ENCODE measurements at places on chromosomes 5 and 9.

- DNase-seq: no peak
Observed at GRCh38 chr5:88401686-88402085, 133.0 kb upstream of the TMEM161B start.

GRCh38 chr5:125049721-125050702 is 303.6 kb upstream of the ZNF608 start:
- no peak for DNase-seq

DNA sequence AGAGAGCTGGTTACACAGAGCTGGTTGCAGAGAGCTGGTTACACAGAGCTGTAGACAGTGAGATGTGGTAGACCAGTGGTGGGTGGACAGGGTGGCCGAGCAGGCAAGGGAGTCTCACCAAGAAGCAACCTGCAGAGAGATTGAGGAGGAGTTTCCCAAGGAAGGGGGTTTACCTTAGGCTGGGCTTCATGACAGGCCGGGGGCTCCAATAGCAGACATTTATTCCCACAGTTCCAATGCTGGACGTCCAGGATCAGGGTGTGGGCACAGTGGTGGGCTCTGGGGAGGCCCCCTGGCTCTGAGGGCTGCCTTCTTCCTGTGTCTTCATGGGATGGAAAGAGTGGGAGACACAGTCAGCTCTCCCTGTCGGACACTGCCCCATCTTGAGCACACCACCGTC is 386.9 kb upstream of the IRX4 start:
- DNase-seq: no peak

DNA sequence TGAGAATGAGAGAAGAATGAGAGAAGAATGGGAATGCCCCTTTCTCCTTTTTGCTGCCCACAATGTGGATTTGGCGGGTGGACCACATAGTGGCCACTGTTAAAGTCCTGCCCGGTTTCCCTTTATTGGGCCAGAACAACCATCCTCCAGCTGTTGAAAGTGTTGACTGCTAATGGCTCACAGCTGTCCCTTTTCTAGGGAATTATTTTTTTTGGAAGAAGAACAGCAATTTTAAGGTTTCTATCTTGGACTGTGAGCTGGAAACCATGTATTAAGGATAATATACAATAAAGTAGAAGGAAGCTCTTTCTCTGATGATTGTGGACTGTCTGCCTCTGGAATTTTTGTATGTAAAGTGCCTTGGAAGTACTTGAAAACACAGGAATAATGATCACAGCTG is 185.9 kb downstream of the DMRT2 start:
- DNase-seq: no peak

GRCh38 chr9:131773911-131774379 is 34.1 kb upstream of the RAPGEF1 start:
- DNase-seq: peak; percentile 11

DNA sequence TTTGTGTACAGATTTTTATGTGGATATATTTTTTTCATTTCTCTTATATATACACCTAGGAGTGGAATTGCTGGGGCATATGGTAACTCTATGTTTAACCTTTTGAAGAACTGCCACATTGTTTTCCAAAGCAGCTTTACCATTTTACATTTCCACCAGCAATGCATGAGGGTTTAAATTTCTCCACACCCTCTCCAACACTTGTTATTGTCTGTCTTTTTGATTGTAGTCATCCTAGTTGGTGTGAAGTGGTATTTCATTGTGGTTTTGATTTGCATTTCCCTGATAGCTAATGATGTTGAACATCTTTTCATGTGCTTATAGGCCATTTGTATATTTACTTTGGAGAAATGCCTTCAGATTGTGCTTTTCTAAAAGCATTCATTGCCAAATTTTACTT is 39.1 kb downstream of the YTHDC2 start:
- DNase-seq: no peak

DNA sequence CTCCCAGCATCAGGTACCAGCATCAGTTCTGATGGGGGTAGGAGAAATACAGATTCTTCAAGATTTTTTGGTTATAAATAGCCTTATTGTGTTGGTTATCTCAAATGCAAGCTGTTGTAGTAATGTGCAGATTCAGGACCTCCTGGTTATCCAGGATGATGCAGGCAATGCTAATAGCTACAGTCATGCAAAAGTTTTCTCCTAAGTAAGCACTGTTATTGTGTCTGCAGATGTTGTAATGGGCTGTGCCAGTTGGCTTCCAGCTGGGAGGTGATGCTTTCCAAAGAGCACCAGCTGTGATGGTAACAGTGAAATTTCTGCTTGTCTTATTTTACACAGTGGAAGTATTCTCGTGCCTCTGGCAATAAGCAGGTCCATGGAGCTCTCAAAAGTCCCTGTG is 719.2 kb upstream of the CTNND2 start:
- DNase-seq: no peak

GRCh38 chr5:28648108-28648507 is 1609.7 kb upstream of the CDH9 start:
- no peak for DNase-seq

- no peak for DNase-seq
Observed at GRCh38 chr9:4306066-4306776, 6.4 kb upstream of the GLIS3 start.

GRCh38 chr9:115495052-115495635 is 377.2 kb upstream of the TNC start:
- no peak for DNase-seq

- DNase-seq: no peak
Observed at GRCh38 chr5:140106101-140106500, 7.8 kb upstream of the PURA start.

- DNase-seq: no peak
Observed at GRCh38 chr5:35218981-35219380, 11.3 kb downstream of the PRLR start.

DNA sequence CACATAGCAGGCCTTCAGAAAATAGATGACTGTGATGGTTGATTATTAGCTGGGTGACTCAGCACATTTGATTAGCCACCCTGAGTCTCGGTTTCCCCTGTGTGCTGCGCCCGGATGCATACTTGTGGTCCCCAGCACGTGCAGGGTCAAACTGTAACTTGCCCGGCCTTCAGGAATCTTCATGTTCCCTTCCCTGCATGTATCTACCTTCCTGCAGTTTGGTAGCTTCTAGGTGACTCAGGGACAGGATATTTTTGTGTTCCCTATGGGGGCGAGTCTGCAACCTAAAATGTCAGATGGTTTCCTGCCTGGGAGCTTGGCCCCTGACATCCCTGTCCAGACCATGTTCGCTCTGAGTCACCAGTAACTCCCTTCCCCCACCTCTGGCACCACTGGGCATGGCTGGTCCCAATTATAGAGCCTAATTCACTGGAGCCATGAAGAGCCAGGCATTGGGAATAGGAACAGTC is 13.2 kb downstream of the PTGS1 start:
- DNase-seq: no peak

DNA sequence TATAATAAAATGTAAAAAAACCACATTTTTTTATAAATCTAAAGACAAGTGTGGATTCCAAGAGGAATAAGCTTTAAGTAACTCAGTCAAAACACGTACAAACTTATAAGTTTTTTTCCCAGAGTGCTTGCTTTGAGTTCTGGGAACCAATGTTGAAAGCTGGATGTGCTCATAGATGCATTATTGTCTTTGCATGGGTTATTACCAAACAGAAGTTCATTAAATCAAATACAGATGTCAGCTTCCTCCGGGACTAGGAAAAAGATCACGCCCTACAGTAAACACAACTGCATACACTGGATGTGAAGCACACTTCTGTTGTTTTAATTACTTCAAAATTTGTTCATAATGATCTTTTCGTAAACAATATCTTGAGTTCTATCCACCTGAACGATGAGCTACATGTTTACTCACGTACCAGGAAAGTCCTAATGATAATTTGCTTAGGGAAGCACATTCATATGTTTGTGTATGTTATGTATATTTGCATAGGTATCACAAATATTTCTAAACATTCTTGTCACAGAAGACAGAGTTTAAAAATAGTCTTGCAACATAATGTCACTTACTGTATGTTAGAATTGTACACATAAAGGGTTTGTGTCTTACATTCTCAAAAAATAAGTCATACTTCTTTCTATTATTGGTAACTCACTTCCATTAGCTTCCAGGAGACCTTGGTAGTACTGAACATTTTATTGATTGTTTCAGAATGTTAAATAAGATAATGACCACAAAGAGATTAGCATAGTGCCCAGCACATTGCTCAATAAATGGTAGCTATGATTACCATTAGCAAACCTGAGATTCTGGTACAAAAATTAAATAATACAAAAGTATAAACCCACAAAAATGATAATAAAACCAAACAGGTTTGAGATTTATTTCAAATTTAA is 427.4 kb downstream of the CETN3 start:
- DNase-seq: no peak

DNA sequence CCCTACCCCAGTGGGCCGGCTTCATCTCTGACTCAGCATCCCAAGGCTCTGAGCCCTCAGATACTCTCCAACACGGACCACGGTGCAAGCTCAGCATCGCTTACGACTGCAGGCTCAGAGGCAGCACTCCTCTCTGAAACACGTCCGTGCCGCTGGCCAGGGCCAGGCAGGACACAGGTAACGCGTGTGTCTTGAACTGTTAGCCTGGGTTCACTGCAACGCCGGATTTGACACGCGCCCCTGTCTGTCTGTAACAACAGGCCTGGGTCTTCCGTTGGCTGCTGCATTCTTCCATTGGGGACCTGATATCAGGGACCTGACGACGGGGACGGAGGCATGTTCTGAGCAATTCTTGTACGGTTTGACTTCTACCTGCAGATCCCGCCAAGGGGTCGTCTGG is 6.4 kb downstream of the SLC6A3 start:
- DNase-seq: no peak

DNA sequence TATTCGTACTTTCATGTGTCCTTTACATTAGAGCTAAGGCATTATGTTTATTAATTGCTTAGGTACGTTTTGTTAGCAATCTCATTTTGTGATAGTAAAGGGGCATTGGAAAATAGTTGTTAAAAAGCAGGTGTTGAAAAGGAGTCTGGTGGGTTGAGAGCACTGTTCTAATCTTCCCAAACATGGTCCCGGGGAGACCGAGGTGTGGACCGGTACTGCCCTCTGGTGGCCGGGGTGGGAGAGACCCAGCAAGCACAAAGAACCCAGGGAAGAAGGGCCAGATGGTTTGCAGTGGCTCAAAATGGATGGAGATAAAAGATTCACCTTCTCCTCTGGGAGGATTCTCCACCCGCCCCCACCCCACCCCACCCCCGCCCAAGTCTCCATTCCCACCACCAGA is 26.1 kb downstream of the IDNK start:
- peak; percentile 60 for DNase-seq

- DNase-seq: no peak
Observed at GRCh38 chr5:124040799-124041198, 528.8 kb downstream of the CSNK1G3 start.

GRCh38 chr9:121240472-121241135 is 27.4 kb upstream of the GSN start:
- DNase-seq: no peak

GRCh38 chr5:94613583-94613982 is 4.8 kb downstream of the KIAA0825 start:
- no peak for DNase-seq

- no peak for DNase-seq
Observed at GRCh38 chr5:67248703-67249589, 52.3 kb upstream of the CD180 start.

GRCh38 chr5:127076315-127077129 is 3.2 kb upstream of the C5orf63 start:
- DNase-seq: no peak

- no peak for DNase-seq
Observed at GRCh38 chr9:121783521-121784507, 132.4 kb downstream of the DAB2IP start.

- DNase-seq: no peak
Observed at GRCh38 chr9:89405826-89406225, 87.5 kb downstream of the SECISBP2 start.

DNA sequence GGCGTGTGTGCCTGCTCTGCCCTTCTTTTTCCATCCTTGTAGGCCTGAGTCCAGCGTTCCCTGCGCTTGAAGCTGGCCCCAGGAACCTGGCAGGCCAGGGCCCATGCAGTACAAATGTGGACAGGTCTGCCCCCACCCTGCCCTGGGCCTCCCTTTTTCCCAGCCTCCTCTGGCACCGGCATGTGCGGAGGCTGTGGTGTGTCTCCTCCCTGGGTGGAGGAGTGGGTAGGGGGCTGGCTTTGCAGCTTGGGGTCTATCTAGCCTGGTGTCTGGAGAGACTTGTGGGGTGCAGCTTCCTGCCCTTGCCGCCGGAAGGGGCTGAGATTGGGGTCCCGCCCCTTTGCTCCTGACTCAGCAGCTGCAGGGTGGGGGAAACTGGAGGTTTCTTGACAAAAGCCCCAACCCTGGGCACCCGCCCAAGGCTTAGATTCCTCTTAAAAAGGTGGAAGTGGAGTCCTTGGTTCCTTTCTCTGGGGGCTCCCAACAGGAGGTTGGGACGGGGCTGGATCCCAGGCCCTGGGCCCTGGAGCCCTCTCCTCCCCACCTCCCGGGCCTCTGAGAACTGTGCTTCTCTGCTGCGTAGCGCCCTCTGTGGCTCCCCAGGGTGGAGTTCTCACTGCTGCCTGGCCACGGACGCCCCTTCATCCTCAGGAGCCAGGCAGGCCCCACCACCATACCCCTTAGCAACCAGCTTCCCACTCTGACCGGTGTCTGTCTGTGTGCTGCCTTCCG is 18.0 kb downstream of the RXRA start:
- DNase-seq: peak; percentile 25

GRCh38 chr5:144131261-144131660 is 39.2 kb downstream of the YIPF5 start:
- no peak for DNase-seq

- no peak for DNase-seq
Observed at GRCh38 chr5:132408965-132409364, 39.5 kb downstream of the SLC22A5 start.

DNA sequence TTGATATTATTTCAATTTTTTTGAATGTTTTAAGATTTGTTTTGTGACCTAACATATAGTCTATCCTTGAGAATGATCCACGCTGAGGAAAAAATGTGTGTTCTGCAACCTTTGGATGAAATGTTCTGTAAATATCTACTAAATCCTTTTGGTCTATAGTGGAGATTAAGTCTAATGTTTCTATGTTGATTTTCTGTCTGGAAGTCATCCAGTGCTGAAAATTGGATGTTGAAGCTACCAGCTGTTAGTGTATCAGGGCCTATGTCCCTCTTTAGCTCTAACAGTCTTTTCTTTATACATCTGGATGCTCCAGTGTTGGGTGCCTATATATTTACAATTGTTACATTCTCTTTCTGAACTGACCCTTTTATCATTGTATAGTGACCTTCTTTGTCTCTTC is 422.3 kb downstream of the TMEM232 start:
- DNase-seq: no peak

- no peak for DNase-seq
Observed at GRCh38 chr5:15692706-15693381, 192.9 kb downstream of the FBXL7 start.

- DNase-seq: no peak
Observed at GRCh38 chr9:87546704-87547103, 49.0 kb downstream of the DAPK1 start.

Data from substantia nigra (tissue), 51 donors.